Activated T-helper 17 cell treated with anti-CD3 and anti-CD28 coated beads, Interleukin-2, amount 50 U/mL, for 72 hours (primary cell): ENCODE measurements at places on chromosomes 1 and 21. TPM values are rescaled to one million over a fixed set of nuclear protein-coding genes. Genes with fewer than 3 reads are reported as not detected.

GRCh38 chr1:164958982-164959768 is 397.3 kb downstream of the LMX1A start:
- ATAC-seq = no peak

DNA sequence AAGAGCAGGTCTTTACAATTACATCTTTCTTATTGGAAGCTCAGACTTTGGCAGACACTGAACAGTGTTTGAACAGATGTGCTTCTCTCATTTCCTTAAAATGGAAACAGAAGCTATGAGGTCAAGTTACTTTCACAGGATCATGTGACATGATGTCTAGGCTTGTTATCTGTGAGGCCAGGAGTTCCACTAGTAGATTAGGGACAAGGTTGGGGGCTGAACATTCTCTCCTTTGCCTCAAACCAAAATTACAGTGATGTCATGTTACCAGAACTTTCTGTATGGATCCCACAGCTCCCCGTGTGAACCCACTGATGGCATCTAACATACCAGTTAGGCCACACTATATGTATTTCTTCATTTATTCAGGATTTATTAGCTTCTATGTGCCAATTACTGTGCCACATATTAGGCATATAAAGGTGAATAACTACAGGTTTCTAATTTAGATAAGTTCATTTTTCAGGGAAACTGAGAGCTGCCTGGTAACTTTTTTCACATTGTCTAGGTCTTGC is 6.0 kb downstream of the DYNLT5 start:
- ATAC-seq = no peak

- no peak for ATAC-seq
Observed at GRCh38 chr1:41631154-41631553, 146.7 kb upstream of the EDN2 start.

- no peak for ATAC-seq
Observed at GRCh38 chr1:221782477-221782876, 40.6 kb upstream of the DUSP10 start.

GRCh38 chr1:55685560-55685959 is 470.4 kb upstream of the USP24 start:
- no peak for ATAC-seq

GRCh38 chr1:63042278-63042677 is 258.3 kb downstream of the ATG4C start:
- ATAC-seq = no peak

GRCh38 chr21:38909109-38909508 is 103.4 kb downstream of the ETS2 start:
- ATAC-seq = no peak

DNA sequence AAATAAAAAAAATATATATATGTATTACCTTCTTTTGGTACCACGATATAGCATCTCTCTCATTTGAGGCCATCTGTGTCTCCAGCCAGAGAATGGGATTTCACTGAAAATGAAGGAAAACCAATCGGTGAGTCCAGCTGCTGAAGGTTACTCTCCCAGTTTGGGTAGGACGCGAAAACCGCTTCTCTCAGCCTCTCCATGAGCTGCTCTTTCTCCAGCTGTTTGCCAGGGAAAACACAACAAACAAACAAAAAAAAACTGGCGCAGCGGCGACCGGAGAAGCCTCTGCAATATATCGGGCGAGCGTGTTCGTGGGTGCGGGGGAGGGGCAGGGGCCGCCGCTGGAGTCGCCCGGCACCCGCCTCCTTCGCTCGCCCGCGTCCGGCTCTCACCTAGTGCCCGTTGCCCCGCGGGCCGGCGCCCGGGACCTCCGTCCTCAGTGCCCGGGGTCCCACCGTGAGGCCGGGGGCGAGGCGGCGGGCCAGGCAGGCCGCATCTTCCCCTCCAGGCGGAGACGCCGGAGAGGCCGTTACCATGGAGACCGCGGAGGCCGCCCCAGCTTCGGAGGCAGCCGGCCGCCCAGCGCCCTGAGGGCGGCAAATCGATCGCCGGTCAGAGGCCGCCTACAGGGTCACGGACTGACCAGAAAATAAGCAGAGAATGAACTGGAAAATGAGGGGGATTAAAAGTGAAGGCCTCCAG is 504 bp downstream of the PHTF1 start:
- peak; percentile 69 for ATAC-seq

BLACAT1 gene
- total RNA-seq = 0.61 TPM

OR6K3 gene
- total RNA-seq = not detected

FCRL2 gene
- total RNA-seq = not detected
